ENCODE measurements at places on chromosomes 11 and 22.
A peak's percentile ranks its signal among the peaks of the same experiment; 100 is the strongest.

- no peak overlapping the region for H3K4me3 ChIP-seq
- no peak overlapping the region for H3K27ac ChIP-seq
- no peak for DNase-seq
- no peaks in the 10 kb centered on the region for H3K36me3 ChIP-seq
These were observed 279.6 kb upstream of the PITPNB start for GRCh38 chr22:28198692-28199091.

DNA sequence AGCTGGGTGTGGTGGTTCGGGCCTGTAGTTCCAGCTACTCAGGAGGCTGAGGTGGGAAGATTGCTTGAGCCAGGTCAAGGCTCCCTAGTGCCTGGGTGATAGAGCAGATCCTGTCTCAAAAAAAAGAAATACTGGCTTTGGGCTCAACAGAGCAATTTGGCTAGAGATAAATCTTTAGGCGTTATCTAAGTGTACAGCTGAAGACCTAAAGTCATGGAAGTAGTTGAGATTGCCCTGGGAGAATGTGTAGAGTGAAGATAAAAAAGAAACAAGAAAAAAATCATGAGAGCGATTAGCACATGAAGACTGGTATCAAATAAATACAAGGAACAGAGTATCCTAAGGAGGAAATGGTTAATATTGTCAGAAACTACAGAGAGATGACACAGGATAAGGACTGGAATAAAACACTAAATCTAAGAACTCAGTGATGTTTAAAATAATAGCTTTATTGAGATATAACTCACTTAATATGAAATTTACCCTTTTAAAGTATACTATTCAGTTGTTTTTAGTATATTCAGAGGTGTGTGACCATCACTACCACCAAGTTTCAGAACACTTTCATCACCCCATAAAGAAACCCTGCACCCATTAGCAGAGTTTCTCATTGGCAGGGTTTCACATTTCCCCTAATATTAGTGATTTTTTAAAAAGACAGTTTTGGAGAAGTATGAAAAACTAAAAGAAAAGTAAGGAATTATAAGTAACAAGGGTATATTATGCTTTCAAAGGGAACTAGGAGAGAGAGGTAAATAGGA, 20.7 kb downstream of the PIK3C2A start:
- no peak overlapping the region for H3K4me3 ChIP-seq
- peaks cover 7% of the 10 kb centered on the region for H3K4me1 ChIP-seq
- H3K36me3 ChIP-seq = peaks cover 23% of the 10 kb centered on the region

- H3K4me3 ChIP-seq = no peak overlapping the region
- no peaks in the 10 kb centered on the region for H3K27me3 ChIP-seq
- H3K4me1 ChIP-seq = peaks cover 67% of the 10 kb centered on the region
- peaks cover 6% of the 10 kb centered on the region for H3K36me3 ChIP-seq
- no peak for DNase-seq
- no peak overlapping the region for H3K27ac ChIP-seq
These were observed 13.3 kb downstream of the PRR33 start for GRCh38 chr11:1878137-1879031.

GRCh38 chr11:83778596-83778995, 492.4 kb upstream of the CCDC90B start:
- H3K36me3 ChIP-seq = no peaks in the 10 kb centered on the region
- H3K4me1 ChIP-seq = no peaks in the 10 kb centered on the region
- H3K27ac ChIP-seq = no peak overlapping the region
- H3K27me3 ChIP-seq = no peaks in the 10 kb centered on the region

DNA sequence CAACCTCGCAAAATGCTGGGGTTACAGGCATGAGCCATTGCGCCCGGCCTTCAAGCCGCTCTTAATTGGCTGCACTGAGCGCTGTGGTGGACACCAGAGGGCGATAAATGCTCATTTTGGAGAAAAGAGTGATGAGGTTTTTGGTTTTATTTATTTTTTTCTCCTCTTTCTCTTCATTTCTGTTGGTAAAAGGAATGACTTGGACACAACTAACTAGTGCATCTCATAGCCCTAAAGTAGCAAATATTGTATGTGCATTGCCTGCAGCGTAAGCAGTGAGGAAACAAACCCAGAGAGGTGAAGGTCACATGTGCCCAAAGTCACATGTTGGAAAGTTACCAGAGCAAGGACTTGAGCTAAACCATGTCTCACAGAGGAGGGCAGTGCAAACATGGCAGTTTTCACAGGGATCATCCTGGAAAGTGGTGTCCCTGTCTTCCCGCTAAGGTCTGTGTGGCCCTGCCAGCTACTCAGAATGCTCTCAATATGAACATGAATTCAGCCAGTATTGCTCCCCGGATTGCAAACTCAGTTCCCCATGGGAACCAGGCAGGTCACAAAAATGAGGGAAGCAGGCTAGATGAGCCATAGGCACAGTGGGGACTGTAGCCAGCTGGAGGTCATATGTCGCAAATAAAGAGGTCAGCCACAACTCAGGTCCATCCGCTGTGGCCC, 8.6 kb upstream of the CD82 start:
- no peak overlapping the region for H3K27ac ChIP-seq
- no peaks in the 10 kb centered on the region for H3K27me3 ChIP-seq
- peak; percentile 81 for DNase-seq
- H3K36me3 ChIP-seq = no peaks in the 10 kb centered on the region
- no peak overlapping the region for H3K4me3 ChIP-seq
- H3K4me1 ChIP-seq = peaks cover 13% of the 10 kb centered on the region

DNA sequence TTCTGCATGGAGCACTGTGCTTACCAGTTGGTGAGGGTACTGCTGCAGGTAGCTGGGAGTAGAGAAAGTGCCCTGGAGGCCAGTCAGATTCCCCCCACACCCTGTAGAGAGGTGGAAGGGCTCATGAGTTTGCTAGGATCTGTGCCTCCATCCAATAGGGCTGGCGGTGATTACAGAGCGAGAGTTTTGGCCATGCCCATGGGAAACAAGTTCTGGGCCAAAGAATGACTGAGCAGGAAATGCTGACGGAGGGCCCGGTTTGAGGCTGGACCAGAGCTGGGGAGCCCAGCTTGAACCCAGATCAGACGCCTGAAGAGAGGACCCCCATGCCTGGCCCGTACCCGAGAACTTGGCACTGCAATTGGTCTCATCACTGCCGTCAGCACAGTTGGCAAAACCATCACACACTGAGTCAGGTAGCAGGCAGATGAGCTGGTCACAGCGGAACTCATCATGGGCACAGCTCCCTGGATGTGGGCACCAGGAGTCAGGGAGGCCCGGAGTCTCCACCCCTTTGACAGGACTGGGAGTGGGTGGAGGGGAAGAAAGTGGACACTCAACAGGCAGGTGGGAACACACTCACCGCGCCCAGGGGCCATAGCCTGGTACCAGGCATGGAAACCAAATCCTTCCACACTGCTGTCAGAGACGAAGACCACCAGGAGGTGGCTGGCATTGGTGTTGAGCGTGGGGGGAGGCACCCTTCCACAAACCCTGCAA, 2.1 kb downstream of the MFRP start:
- H3K4me1 ChIP-seq = peaks cover 13% of the 10 kb centered on the region
- no peak overlapping the region for H3K4me3 ChIP-seq
- no peaks in the 10 kb centered on the region for H3K36me3 ChIP-seq

DNA sequence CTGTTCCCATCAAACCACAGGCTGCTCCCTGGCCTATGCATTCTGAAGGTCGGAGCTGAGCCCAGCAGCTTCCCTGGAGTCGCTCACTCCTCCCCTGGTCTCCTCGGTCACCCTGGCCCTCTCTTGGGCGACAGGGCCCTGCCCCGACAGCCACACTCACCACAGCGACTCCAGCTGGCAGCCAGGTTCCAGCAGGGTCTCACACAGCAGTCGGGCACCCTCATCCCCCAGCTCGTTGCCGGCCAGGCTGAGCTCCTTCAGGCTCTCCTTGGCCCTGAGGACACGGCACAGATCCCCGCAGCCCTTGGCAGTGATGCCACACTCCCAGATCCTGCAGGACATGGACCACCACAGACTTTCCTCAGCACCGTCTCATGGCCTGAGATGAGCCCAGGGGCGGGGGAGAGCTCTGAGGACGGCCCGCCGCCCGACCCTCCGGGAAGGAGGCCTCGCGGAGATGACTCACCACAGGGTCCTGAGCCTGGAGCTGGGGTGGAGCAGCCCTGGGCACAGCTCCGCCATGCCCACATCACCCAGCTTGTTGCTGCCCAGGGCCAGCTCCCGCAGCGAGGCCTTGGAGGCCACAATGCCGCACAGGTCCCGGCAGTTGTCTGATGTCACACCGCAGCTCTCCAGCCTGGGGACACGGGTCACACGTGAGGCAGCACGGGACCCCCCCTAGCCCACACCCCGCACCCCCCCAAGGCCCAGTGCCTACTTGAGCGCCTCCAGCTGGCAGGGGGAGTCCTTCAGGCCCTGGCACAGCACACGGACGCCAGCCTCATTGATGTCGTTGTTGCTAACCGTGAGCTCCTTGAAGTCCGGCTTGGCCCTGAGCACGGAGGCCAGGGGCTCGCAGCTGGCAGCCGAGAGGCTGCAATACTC, 8.5 kb downstream of the RNH1 start:
- H3K27me3 ChIP-seq = no peaks in the 10 kb centered on the region
- no peak overlapping the region for H3K4me3 ChIP-seq
- DNase-seq = no peak
- H3K4me1 ChIP-seq = peaks cover 16% of the 10 kb centered on the region

DNA sequence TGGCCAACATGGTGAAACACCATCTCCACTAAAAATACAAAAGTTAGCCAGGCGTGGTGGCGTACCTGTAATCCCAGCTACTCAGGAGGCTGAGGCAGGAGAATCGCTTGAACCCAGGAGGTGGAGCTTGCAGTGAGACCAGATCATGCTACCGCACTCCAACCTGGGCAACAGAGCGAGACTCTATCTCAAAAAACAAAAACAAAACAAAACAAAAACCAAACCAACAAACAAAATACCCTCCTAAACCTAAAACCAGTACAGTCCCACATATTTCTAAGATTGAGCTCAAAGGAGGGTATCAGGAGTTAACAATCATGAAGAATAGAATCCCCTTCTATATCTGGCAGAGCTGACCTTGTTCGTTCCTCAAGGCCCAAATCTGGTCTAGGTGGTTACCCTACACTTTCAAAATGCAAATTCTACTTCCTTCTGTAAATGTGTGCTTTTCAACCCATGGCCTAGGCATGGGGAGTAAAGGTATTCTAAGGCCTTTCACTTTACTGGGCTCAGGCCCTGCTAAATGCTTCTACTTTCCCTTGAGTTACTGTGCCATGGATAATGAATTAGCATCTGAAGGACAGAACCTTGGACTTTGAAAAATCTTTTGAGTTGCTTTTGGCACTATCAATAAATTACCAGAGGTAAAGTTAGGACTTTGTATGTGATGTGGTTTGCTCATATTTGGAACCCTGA, 10.4 kb upstream of the PPP2R1B start:
- no peaks in the 10 kb centered on the region for H3K27me3 ChIP-seq
- no peak overlapping the region for H3K27ac ChIP-seq
- H3K36me3 ChIP-seq = no peaks in the 10 kb centered on the region
- DNase-seq = no peak
- peaks cover 5% of the 10 kb centered on the region for H3K4me1 ChIP-seq
- H3K4me3 ChIP-seq = no peak overlapping the region

DNA sequence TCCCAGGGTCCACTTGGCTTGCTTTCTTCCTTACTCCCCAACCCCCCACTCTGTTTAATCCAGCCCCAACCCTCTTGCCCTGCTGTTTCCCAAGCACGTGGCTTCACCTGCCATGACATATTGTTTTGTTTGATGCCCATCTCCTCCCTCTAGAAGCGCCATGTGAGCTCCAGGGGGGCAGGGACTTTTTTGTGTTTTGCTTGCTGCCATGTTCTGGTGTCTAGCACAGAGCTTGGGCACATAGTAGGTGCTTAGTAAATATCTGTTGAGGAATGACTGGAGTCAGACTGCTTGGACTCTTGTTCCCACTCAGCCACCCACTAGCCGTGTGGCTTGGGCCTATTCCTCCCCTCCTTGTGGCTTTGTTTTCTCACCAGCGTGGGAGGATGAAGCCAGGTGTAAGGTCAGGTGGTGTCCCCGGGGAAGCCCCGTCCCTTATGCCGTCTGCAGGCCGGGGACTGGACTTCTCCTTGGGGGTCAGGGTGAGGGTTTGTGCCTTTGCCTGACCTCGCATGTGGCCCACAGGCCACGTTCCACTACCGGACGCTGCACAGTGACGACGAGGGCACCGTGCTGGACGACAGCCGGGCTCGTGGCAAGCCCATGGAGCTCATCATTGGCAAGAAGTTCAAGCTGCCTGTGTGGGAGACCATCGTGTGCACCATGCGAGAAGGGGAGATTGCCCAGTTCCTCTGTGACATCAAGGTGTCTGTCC, 3.8 kb downstream of the AIP start:
- H3K27ac ChIP-seq = no peak overlapping the region
- H3K4me3 ChIP-seq = no peak overlapping the region
- peaks cover 29% of the 10 kb centered on the region for H3K4me1 ChIP-seq
- peaks cover 47% of the 10 kb centered on the region for H3K36me3 ChIP-seq
- H3K27me3 ChIP-seq = no peaks in the 10 kb centered on the region

GRCh38 chr11:35494957-35495490, 30.4 kb downstream of the PAMR1 start:
- no peak for DNase-seq
- H3K27ac ChIP-seq = no peak overlapping the region
- H3K4me3 ChIP-seq = no peak overlapping the region
- H3K36me3 ChIP-seq = no peaks in the 10 kb centered on the region

- DNase-seq = no peak
- H3K27ac ChIP-seq = no peak overlapping the region
- H3K27me3 ChIP-seq = peaks cover 70% of the 10 kb centered on the region
These were observed 42.2 kb downstream of the CYTH4 start for GRCh38 chr22:37324340-37325038.

GRCh38 chr22:43831561-43832392, 19.7 kb upstream of the EFCAB6 start:
- H3K4me3 ChIP-seq = no peak overlapping the region
- no peak for DNase-seq
- no peaks in the 10 kb centered on the region for H3K36me3 ChIP-seq
- H3K27ac ChIP-seq = no peak overlapping the region

- H3K4me1 ChIP-seq = no peaks in the 10 kb centered on the region
- H3K27ac ChIP-seq = no peak overlapping the region
- no peak overlapping the region for H3K4me3 ChIP-seq
- no peaks in the 10 kb centered on the region for H3K27me3 ChIP-seq
- no peak for DNase-seq
- H3K36me3 ChIP-seq = no peaks in the 10 kb centered on the region
These were observed 19.4 kb downstream of the MRPL23 start for GRCh38 chr11:1966531-1966930.

Data from mesenchymal stem cell (in vitro differentiated cells and primary cell).